Hematopoietic multipotent progenitor cell treated with erythropoietin and hydrocortisone succinate and interleukin-3 and kit ligand, for 8 days (in vitro differentiated cells): ENCODE measurements at places on chromosomes 3 and 15.

GRCh38 chr15:48060396-48060795, 60.4 kb upstream of the SLC24A5 start:
- no peak for DNase-seq

DNA sequence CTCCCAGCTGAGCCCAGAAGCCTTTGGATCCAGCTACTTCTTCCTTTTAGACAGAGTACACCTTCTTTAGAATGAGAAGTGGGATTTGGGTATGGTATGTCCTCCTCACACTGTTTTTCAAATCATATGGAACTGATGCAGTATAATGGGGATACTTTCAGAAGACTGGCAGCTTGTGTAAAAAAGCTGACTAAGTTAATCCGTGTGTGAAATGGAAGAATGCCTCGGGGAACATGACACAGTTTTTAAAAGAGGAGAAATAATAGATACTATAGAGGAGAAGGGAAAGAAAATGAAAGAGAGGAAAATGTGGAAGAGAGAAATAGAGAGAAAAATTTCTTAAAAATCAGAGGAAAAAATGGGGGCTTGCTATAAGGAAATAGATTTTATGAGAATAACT, 47.7 kb downstream of the TUSC7 start:
- no peak for DNase-seq

GRCh38 chr15:72397796-72398588, at the start of gene TMEM202:
TSS of gene TMEM202 (plus strand) at chr15:72398305. CDS start at chr15:72398327, 22 bp downstream.
- DNase-seq, result no peak

DNA sequence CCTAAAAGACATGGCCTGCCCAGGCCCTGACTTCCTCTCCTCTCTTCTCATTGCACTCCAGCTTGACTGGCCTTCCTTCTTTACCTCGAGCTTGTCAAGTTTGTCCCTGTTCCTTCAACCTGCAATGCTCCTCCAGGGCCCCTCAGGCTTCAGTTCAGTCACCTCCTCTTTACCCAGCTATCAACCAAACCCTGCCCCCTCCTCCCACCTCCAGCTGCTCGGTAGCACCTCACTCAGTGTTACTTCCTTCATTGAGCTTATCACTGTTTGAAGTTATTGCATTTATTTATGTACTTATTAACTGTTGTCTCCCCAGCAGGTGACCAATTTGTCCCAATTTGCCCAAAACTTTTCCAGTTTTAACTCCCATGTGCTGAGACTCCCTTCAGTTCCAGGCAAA, 95.8 kb upstream of the UBE2E1 start:
- no peak for DNase-seq

- DNase-seq, result no peak
These were observed 365.3 kb upstream of the EPHA3 start for GRCh38 chr3:88742106-88742505.
